ENCODE measurements at places on chromosomes 6 and 20. TPM values are rescaled to one million over a fixed set of nuclear protein-coding genes. Genes with fewer than 3 reads are reported as not detected.

ABCC10 gene
- 23.6 TPM for total RNA-seq

RUNX2 gene
- total RNA-seq, result 0.54 TPM

CTCFL gene
- total RNA-seq, result not detected

RNF144B gene
- total RNA-seq, result 3.3 TPM

MYH7B gene
- total RNA-seq, result 0.45 TPM

SLC35D3 gene
- 0.36 TPM for total RNA-seq

All from cerebellum (tissue), 4 donors.